ENCODE measurements at places on chromosomes 6 and 20.

GRCh38 chr6:158960026-158960425 lies 40.0 kb downstream of the RSPH3 start:
- no peak for DNase-seq
- H3K4me3 ChIP-seq, result no peak overlapping the region
- H3K4me1 ChIP-seq, result peaks cover 5% of the 10 kb centered on the region
- no peak overlapping the region for H3K27ac ChIP-seq

DNA sequence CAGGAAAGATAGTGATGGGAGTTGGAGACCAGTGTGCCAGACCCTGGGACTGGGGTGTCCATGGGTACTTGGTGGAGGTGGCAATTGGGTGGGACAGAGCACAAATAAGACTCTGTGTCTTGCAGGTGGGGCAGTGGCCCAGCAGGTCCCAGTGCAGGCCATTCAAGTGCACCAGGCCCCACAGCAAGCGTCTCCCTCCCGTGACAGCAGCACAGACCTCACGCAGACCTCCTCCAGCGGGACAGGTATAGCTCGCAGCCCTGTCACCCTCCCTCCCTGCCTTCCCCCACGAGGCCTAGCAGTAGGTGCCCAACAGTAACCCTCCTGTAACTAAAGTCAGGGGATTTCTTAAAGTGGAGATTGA lies 5.3 kb downstream of the SRF start:
- peak overlapping the region; percentile 57 for H3K27ac ChIP-seq
- no peak overlapping the region for H3K4me3 ChIP-seq
- H3K4me1 ChIP-seq, result peaks cover 28% of the 10 kb centered on the region
- DNase-seq, result no peak
- peaks cover 29% of the 10 kb centered on the region for H3K36me3 ChIP-seq
- peaks cover 9% of the 10 kb centered on the region for H3K27me3 ChIP-seq

DNA sequence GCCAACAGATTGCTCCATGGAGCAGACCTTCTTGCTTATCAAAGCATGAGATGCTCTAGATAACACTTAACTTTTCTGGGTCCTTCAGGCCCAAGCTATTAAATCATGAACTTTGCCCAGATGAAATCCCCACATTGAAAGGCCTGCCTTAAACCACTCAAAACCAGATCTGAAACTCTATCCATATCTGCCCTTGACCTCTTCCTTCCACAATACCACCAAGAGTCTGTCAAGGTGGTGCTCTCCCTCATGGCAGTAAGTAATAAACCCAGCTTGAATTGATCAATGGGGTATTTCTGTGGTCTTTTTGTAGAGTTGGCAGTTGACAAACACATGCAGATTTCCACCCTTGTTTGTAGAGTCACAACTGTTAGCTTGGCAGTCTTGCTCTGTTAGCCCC lies 135.5 kb downstream of the ISM1 start:
- H3K4me1 ChIP-seq, result no peaks in the 10 kb centered on the region
- H3K27me3 ChIP-seq, result no peaks in the 10 kb centered on the region
- no peak for DNase-seq
- no peaks in the 10 kb centered on the region for H3K36me3 ChIP-seq

DNA sequence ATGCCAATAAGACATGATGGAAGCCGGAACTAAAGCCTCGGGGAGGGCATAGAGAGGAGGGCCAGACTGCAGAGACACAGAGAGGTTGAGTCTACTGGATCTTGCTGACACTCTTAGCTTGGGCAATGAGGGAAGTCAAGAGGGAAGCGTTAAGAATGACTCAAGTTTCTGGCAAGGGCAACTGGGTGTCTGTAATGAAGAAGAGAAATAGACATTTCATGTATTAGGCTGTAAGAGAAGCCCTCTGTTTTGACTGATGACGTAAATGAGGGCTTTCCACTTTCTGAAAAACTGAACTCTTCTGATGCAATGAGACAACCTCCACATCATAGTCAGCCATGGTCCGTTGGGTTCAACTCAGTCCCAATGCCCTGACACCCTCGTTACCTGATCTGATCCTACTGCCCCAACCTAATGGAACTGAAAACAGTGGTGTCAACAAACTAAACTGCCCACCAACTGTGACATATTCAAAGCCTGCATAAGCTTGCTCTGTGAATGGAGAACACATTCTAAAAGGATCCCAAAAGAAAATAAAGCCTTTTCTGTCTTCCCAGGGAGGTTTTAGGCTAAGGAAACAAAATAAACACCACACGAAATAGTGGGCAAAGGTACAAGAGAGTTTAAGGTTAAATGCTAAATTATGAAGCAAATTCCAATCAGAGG lies 45.8 kb upstream of the PNRC1 start:
- H3K4me3 ChIP-seq, result no peak overlapping the region
- peaks cover 2% of the 10 kb centered on the region for H3K27me3 ChIP-seq
- DNase-seq, result no peak
- no peak overlapping the region for H3K27ac ChIP-seq

- H3K4me1 ChIP-seq, result peaks cover 7% of the 10 kb centered on the region
- no peak for DNase-seq
- no peak overlapping the region for H3K4me3 ChIP-seq
Observed at GRCh38 chr6:146813554-146813953, 214.8 kb downstream of the ADGB start.
